NCI-H2029 (cell line): ENCODE measurements at places on chromosomes 16 and 17.

DNA sequence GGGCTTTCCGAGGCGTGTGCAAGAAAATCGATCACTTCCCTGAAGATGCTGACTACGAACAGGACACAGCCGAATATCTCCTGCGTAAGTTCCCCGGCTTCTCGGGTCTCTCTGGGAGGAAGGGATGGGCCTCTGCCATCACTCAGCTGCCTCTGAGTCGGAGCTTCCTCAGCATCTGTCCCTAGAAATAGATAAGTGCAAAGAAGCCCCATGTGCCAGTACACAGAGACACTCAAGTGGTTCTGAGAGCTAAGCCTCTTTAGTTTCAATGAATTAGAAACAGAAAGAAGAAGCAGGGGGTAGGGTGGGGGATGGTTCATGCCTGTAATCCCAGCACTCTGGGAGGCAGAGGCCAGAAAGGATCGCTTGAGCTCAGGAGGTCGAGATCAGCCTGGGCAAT lies 90.6 kb downstream of the CACNG3 start:
- DNase-seq, result no peak

GRCh38 chr17:6249732-6250131 lies 179.6 kb downstream of the WSCD1 start:
- DNase-seq, result no peak

DNA sequence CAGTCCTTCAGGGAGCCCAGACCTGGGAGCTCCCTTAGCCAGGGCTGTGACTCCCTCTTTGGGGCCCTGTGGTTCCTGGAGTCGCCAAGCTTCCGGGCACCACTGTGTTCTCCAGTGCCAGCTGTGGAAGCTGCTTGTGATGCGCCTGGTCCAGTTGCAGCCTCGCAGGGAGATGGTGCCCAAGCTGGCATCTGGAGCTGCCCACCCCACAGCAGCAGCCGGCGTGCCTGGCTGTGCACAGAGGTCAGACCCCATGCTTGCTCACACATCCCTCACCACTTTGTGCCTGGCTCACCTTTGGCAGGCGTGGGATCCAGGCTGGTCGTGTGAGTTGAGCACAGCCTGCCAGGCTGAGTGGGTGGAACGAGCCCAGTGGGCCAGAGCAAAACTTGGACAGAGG lies 18.2 kb downstream of the RHOT1 start:
- no peak for DNase-seq

DNA sequence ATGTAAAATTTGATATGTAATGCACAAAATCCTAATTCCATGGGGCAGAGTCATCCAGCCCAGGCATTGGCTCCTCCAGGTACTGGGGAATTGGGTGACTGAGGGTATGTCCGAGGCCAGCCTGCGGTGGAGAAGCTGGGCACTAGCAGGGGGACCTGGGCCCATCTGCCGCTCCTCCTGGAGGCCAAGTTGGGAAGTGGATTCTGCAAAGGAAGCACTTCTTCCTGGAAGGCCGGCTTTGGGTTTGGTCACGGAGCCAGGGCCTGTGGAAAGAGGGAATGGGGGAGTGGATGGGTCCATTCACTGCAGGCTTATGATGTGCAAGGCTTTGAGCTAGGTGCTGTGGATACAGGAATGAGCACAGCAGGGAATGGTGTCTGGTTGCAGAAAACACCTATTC lies 85.8 kb downstream of the GNAO1 start:
- DNase-seq, result no peak

DNA sequence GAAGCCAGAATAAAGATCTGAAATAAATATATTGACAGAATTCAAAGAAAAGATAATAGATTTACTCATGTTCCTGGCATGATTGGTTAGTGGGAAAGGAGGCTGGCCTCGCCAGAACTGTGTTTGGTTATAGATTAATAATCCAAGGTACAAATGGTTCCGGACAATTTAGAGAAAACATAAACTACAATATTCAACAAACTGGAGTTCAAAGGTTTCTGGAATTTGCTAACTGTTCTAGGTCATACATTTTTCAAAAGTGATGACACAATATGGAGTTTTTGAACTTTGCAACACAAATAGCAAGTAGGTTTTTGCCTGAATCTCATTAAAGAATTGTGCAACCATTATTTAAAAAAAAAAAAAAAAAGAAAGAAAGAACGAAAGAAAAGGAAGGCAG lies 251.7 kb upstream of the SALL1 start:
- DNase-seq, result no peak

DNA sequence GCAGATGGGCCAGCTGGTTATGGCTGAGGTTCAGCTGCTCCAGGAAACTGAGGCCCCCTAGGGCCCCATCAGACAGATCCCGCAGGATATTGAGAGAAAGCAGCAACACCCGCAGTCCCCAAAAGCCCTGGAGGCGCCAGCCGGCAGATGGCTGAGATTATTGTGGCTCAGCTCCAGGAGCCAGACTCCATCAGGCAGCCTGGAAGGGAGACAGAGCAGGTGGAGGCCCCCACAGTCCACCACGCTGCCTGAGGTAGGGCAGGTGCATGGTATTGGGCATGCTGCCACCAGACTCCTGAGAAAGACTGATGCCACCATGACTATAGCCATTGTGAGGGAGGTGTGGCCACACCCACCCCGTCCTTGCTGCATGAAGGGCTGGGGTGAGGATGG lies 9.5 kb upstream of the TMEM101 start:
- DNase-seq, result peak; percentile 93
